ENCODE measurements at places on chromosomes 7 and 10.

- DNase-seq, result no peak
Measured at GRCh38 chr10:100345570-100346330, 1.3 kb upstream of the SCD start.

GRCh38 chr7:32588657-32589056 lies 93.4 kb downstream of the AVL9 start:
- DNase-seq, result no peak

- no peak for DNase-seq
Measured at GRCh38 chr10:127117125-127117524, 79.3 kb downstream of the INSYN2A start.

DNA sequence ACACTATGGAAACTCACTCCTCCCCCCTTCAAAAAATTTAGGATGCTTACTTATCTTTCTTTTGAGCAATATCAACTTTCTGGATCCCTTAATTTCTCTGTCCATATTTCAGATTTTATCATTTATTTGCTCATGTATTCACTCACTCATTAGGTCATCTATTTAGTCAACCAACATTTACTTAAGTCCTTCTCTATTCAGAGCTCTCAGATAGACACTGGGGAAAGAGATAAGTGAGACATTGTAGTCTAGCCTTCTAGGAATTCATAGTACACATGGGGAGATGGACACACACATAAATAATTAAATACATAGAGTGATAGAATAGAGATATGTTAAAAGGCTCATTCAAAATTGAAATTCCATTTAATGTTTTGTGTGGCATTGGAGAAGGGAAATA lies 9.2 kb downstream of the CPN1 start:
- no peak for DNase-seq

DNA sequence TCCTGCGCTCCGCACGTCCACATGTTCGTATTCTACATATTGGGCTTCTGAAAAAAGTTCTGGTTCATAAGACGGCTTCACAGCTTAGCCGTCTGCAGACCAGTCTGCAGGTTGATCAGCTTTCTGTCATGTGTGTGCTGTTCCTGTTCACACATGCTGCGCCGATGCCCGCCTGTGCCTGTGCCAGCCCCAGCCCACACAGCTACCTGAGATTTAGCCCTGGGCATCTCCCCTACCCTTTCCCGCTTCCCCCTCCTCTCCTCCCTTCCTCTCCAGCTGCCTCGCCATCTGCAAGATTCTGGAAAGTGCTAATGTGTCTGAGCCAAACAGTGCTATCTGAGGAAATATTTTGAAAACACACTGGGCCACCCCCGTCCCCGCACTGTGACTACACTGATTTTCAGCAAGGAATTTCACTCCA lies 7.1 kb downstream of the CHST3 start:
- DNase-seq, result no peak

- no peak for DNase-seq
Measured at GRCh38 chr10:66555061-66555460, 370.8 kb upstream of the LRRTM3 start.

GRCh38 chr7:101315336-101315735 lies 6.3 kb downstream of the IFT22 start:
- DNase-seq, result no peak

GRCh38 chr7:26065652-26066051 lies 86.3 kb upstream of the NFE2L3 start:
- no peak for DNase-seq

- DNase-seq, result no peak
Measured at GRCh38 chr10:113882240-113882639, 27.8 kb downstream of the NHLRC2 start.
